Omental fat pad (tissue), 4 donors: ENCODE measurements at places on chromosomes 12 and 14. TPM values are rescaled to one million over a fixed set of nuclear protein-coding genes. Genes with fewer than 3 reads are reported as not detected.

DNA sequence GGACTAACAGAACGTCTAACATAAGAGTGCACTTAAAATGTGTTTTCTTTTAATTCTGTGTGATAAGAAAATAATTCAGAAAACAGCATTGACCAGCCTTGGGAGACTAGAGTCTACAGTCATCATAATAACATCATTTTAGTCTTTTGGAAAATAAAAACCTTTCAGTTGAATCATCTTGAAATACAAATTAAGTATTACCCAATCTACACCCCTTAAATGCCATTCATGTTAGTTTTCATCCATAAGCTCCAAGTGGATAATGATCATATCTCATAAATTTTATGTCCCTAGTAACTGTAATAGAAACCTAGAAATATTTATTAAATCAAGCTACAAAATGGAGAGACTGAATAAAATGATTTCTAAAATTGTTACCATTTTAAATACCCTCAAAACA is 32.4 kb downstream of the EPS8 start:
- DNase-seq, result no peak

- DNase-seq, result no peak
These were observed 37.2 kb downstream of the ATP2B1 start for GRCh38 chr12:89671469-89671868.

DNA sequence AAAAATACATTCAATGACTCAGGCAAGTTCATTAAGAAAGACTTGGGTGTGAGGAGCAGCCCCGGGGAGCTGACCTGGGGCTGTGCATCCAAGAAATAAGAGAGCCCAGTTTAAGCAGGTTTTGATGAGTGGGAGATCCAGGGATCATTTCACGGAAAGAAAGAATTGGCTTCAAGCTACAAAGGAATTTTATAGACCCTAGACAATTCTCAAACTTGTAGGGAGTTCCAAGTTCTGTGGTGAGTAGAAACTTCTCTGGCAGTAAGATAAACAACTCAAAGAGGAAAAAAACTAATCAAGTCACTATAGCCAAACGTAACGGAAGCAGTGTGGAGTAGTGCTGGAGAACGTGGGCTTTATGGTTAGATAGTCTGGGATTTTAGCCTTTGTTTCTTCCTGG is 175.7 kb upstream of the DDHD1 start:
- no peak for DNase-seq

DNA sequence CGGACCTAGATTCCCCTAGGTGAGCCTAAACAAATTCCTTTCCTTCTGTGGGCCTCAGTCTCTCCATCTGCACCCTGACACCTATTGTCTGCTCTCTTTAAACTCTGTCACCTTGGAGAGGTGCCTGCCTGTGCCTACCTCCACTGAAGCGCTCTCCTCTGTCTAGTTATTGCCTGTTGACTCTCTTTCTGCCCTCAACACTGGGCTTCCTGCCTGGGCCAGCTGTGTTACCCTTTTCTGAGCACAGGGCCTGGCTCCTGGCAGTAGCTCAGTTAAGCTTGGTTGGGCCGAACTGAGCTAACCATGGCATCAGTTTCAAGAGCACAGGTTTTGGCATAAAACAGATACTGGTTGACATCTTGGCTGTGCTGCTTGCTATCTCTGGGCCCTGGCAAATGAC is 43.5 kb downstream of the PRMT8 start:
- no peak for DNase-seq

- no peak for DNase-seq
These were observed 27.5 kb downstream of the UNC79 start for GRCh38 chr14:93458234-93458633.

- no peak for DNase-seq
These were observed 29.3 kb upstream of the CPNE8 start for GRCh38 chr12:38934686-38935085.

GRCh38 chr14:75259510-75259855 is 19.1 kb upstream of the FOS start:
- DNase-seq, result no peak

GRCh38 chr12:131591714-131592709 is 118.9 kb upstream of the SFSWAP start:
- no peak for DNase-seq

DNA sequence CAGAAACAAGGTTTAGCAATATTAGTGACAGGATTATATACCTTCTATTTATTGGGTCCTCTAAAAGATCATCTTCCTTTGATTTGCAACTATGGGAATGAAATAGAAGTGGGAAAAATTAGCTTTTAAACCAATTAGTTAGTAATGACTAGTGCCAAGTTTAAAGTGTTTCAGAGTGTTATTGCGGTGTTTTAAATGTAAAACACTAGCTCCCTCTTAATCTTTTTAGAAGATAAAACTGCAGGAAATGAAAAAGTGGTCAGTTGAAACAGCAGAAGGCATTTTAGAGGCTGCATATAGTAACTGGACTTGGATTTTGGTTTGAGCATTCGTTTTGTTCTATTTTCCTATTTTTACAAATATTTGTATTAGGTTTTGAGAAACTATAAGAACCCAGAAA is 286.2 kb downstream of the RAD51B start:
- no peak for DNase-seq

DNA sequence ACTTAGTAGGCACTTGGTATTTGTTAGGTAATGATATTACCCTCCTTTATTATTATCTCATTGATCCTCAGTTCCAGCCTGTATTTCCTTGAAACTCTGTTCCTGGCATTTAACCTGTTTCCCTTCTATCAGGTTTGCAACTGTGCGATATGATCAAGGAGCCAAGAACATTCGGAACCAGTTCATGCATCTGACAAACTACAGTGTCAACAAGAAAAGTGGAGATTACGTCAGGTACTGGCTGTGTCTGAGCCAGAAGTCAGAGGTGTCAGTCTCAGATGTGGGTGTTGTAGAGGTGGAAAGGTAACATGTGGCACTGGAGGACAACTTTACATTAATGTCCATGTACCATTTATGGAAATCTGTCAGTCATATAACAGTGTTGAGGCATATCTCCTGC is 56.7 kb downstream of the TTLL5 start:
- DNase-seq, result no peak

DNA sequence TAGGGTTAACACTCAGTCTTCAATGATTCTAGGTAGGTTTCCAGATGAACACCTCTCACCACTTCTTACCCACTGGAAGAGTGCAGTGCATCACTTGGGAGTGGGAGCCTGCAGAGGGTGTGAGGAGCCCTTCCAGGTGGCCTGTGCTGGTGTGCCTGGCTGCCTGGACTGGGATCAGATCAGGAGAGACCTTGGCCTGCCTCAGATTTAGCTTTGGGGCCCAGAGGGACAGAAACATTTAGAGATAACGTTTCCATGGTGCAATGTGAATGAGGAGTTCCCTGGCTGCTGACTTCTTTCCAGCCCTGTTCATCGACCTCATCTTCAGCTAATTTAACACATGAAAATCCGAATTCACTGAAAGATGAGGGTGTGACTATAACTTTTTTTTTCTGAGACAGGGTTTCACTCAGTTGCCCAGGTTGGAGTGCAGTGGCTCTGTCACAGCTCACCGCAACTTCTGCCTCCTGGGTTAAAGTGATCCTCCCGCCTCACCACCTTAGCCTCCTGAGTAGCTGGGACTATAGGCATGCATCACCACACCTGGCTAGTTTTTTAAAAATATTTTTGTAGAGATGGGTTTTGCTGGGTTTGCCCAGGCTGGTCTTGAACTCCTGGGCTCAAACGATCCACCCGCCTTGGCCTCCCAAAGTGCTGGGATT is 53.6 kb downstream of the SUSD6 start:
- DNase-seq, result no peak

DNA sequence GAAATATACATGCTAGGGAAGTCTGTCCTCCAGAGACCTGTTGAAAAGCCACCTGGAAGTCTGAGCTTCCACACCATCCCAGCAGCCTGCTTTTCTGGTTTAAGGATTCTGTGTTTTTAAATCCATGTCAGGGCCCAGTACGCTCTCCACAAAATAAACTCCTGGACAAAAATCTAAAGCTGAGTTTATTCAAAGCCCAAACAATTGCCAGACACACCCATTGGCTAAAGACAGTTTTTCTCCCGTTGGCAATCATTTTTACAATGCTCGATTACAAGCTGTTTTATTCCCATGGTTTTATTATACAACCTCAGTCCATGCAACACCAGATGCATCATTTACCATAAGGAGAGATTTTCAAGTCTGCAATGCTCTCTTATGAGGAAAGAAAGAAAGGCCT is 94.5 kb downstream of the MYRFL start:
- DNase-seq, result no peak

DNA sequence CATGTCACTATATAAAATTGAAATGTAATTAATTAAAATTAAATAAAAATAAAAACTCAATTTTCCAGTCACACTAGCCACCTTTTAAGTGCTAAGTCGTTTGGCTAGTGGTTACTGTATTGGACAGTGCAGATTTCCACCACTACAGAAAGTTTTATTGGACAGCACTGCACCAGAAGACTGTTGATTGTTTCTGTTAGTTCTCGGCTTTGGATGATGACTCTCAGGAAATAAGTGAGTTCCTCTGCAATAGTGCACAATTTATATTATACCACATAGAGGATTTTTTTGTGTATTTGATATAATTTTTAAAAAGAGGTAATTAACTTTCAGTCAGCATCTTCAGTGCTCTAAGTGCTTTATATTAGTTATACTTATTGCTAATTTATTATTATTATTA is 52.7 kb downstream of the FAR2 start:
- no peak for DNase-seq

DNA sequence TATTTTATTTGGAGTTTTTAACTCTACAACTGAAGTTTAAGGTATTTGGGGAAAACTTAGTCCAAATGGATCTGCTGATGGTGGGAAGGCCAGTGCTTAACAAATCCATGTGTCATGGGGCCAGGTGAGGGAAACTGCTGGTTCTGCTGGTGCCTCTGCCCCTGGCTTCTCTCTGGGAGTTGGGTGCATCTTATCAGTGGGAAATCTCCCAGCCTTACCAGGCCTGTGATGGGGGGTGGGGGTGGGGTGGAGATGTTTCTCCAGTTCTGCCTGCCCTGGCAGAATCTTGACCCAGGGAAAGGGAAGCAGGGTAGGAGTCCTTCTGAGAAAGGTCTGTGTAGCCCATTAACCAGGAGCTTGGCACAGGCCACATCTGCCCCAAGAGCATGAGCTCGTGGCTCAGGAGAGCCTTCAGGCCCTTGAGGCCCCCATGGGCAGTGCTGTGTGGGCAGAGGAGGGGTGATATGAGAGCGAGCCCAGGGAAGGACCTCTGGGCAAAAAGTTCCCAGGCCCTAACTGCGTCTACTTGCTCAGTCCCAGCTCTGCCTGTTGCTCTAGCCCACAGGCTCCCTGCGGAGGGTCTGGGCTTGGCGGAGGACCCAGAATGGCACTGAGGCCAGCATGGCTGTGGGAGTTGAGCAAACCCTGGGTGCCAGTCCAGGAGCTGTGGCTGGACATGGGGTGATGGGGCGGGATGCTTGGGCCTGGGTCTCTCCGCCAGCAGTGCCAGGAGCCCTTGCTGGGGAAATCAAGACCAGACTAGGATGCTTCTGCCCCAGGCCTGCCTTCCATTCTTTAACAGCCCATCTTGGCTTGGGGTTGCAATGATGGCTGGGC is 18.2 kb downstream of the VASH1 start:
- no peak for DNase-seq

DNA sequence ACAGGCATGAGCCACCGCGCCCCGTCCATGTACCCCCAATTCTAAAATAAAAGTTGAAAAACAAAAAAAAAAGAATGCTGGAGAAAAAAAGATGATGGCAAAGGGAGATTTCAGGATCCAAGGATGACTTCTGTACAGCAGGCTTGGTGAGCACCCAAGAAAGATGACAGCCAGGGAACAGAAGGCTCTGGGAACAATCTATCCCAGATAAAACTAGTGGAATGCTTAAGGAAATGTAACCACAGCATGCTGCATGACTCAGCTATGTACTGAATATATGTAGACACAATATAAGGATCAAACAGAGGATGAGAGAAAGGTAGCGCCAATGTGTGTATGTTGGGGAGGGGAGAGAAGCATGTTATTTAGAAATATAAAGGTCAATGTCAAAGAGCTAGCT is 123.7 kb upstream of the TMTC1 start:
- no peak for DNase-seq

DNA sequence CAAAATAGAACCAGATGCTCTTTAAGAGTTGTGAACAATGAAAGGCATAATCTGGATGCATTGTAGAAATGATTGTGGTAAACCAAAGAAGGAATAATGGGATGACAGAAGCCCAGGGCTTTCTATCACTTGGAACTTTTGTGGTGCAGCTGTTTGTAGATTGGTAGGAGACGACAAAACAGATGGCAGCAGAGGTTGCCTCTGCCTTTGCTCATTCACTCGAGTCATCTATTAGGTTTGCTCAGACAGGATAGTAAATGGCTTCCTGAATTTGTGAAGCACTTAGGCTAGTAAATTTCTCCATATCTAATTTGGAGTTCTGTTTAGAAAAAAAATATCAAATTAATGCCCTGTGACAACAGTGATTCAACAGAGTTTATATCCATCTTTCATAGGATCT is 78.4 kb downstream of the FGD4 start:
- no peak for DNase-seq

DNA sequence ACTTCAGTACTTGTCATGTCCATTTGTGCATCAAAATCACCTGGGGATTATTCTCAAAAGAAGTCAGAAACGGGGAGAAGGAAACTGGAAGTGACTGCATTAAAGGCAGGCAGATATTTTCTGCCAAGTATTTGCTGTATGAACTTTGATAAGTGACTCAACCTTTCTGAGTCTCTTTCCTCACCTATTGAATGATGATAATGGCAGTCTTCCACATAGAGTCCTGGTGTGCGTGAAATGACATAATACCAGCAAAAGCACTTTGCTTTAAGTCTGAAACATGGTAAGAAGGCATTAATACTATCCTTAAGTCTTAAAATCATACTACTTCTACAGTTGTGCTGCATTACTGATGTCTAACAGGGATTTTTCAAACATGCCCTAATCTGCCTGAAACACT is 278.5 kb downstream of the ADAMTS20 start:
- DNase-seq, result no peak

DNA sequence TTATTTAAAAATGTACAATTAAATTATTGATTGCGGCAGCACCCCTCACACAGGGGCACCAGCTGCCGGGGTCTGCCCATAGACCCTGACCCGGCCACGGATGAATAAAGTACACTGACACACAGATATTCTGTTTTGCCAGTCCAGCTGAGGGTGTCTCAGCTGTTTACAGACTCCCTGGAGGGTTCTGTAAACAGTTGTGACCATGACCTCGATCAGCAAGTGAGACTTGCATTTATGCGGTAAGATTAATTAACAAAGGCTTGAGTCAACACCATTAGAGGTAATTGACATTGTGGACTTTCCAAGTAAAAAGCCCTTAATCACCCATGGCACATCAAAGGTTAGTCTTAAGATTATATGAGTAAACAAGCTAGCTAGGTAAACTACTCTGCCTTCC is 94.3 kb downstream of the FUT8 start:
- DNase-seq, result no peak

SLC6A15 gene
- total RNA-seq, result not detected

SLC5A8 gene
- total RNA-seq, result not detected

GPR84 gene
- total RNA-seq, result 1.0 TPM

SDR9C7 gene
- total RNA-seq, result not detected

SMIM41 gene
- total RNA-seq, result 1.1 TPM

OR4E2 gene
- not detected for total RNA-seq

RILPL2 gene
- total RNA-seq, result 8.9 TPM

ADCY4 gene
- 9.7 TPM for total RNA-seq
